Activated T-cell treated with anti-CD3 and anti-CD28 coated beads, Interleukin-2, amount 50 U/mL, for 48 hours (primary cell): ENCODE measurements at places on chromosomes 11 and 22.

- DNase-seq = no peak
Measured at GRCh38 chr11:121793916-121794315, 322.1 kb downstream of the BLID start.

GRCh38 chr11:15291885-15292284 lies 177.2 kb downstream of the INSC start:
- DNase-seq = no peak

GRCh38 chr11:125132071-125132470 lies 20.6 kb upstream of the TMEM218 start:
- DNase-seq = no peak

DNA sequence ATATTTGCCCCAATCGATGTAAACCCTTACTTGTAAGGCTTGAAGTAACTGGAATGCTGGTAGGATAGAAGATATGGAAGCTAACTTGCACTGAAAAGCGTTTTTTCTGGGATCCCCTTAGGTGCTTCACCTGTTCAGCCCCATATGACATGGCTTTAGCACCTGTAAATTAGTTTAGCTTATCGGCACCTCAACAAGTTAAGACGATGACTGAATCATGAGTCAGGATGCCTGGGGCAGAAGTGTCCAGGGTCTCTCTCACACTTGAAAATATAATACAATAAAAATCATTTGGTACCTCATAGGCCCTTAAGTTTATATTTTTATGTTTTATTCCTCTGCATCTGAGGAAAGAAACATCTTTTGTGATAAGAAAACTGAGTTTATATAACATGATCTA lies 409.2 kb upstream of the LRRC4C start:
- no peak for DNase-seq

- DNase-seq = no peak
Measured at GRCh38 chr11:66906061-66906733, 49.3 kb downstream of the LRFN4 start.
